DMS79 treated with DMSO at 0.1 percent for 48 hours (cell line): ENCODE measurements at places on chromosomes 4 and X.

DNA sequence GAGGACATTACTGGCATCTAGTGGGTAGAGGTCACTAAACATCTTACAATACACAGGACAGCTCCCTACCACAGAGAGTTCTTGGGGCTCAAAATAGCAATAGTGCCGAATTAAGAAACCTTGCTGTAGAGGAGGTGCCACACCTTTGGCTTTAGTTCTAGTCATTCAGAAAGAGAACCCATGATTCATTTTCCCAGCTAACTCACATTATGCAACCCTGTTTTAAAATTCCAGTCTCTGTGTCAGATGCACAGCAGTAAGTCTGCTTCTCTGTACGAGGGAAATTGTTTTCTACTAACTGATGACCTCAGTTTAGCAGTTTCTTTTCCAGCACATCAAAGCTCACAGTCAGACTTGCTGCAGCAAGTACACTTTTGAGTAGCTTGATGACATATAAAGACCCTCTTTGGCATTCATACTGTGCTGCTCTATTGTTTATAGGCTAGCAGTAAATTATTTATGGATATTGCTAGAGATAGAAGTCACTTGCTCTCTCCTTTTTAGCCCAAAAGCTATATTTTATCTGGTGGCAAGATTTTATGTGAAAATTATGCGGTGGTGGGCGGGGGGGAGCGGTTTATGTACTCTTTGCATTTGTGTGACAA lies 487.8 kb upstream of the MAGEB18 start:
- no peak for DNase-seq

DNA sequence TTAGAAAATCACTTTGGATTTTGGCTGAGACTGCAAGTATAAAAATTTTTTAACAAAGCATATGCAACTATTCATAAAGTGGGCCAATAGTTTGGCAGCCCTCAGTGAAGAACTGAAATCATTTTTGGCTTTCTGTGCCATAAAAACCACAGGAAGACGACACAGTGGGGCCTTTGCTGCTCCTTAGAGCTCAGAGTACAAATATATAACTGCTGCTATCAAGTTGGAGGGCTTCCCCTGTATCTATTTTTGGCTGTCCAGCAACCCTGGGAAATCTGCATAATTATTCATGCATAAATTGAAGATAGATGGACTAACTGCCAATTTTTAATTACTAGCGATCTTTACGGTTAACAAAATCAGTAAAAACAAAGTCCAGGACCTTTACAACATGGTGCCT lies 51.5 kb upstream of the FTHL17 start:
- no peak for DNase-seq

DNA sequence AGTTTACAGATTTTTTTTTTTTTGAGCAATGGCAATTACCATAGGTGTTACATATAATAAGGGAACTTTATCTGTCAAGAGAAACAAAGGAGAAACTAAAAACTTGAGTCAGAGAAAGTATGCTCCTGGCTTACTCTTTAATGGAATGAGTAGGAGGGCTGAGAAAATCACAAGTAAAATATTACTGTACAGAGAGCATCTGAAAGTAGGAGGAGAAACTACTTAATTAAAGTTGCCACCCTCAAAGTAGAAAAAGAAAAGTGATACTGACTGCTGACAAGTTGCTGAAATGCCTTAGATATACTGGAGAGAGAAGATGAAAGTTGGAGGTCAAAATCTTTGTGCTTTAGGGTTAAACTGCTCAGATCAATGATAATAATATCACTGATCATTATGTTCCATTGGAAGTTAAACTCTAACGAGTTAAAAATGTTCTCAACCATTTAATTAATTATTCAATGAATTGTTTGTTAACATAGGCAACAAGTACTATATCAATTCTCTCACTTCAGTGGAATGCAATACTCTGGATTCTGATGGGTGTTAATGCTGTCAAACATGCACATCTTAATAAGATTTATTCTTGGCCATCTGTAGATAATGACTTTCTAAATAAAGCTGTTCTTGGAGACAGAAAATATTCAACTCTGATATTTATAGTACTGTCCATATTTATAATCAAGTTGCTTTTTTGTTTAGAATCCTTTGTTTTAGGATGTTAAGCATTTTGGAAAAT lies 61.2 kb upstream of the CAMK2D start:
- DNase-seq: no peak

GRCh38 chrX:124378643-124379042 lies 32.3 kb downstream of the SH2D1A start:
- no peak for DNase-seq

DNA sequence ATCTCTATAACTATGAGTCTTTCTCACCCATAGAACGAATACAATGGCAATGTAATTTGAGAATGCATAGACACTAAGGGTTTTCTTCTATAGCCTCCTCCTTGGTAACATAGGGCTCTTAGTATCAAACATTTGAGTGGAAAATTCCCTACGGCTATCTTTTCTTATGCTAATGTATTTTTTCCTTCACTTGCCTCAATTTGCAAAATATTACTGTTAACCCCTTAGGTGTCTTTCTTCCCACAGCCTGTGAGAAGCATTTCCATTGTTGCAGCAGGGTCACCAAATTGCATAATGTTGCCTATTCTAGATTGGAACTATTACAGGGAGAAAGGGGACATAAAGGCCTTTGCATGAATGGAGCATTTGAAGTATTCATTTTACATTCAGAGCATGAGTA lies 140.5 kb upstream of the RAPGEF2 start:
- DNase-seq: no peak

- no peak for DNase-seq
Measured at GRCh38 chr4:92241094-92241493, 62.7 kb upstream of the GRID2 start.

GRCh38 chrX:17987783-17988182 lies 126.7 kb upstream of the RAI2 start:
- DNase-seq: no peak

DNA sequence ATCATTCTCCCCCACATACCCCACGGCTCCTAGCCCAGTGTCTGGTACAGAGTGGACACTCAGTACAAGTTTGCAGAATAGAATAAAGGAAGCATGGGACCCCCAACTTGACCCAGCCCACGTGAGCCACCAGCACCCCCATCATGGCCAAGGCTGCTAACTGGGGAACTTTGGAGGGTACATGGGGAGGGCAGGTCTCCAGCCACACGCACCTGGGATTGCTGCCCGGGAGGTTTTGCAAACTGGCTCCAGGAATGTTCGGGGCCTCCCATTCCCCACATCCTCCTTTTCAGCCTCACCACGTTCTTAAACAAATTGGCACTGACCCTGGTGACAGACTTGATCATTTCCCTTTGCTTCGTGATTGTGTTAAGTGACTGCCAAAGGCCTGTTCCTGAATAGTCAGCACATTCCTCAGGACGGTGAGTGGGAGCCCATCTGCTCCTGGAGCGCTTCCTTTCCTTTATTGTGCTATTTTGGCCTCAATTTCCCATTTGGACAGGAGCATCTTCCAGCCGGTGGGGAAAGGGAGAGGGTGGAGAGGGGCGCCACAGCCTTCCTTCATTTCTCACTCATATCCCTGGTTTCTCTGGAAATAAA lies 18.7 kb upstream of the XPNPEP2 start:
- DNase-seq: no peak

DNA sequence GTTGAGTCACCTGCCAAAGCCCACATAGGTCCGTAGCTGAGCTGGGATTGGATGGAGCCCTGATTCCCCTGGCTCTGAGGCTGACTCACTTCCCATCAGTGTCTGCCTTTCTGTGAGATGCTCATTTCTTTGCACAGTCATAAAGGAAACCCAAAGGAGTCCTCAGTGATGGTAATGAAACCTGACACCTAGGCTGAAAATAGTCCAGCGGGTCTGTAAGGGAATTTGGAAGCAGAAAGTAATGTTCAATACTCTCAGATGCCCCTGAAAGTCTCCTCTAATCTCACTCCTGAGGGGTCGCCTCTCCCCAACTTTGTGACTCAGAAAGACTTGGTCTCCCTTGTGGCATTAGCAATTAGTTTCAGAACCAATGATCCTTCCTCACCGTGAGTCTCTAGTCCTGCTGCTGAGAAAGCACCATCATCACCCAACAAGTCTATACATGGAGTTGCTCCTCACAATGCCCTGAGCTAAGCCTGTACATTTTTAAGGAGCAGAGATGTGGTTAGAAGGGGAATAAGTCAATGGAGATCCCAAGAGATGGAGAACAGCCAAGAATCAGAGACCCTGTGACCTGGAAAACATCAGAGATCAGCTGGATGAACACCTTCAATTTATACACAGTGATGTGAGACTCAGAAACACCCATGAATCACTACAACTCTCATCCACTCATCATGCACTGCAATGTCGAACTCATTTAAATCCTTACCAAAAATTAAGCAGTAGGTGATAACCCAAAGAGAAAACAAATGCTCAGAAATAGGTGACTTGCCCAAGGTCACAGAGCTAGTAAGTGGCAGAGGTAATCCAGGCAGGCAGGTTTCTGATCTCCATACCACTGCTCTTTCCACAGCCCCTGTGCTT lies 219.0 kb upstream of the CPEB2 start:
- no peak for DNase-seq
